ENCODE measurements at places on chromosomes 7 and 10.

GRCh38 chr7:35704261-35704660 is 9.3 kb upstream of the HERPUD2 start:
- DNase-seq, result no peak

- no peak for DNase-seq
Measured at GRCh38 chr10:117318909-117319308, 56.3 kb downstream of the PDZD8 start.

GRCh38 chr7:71480791-71481190 is 348.8 kb downstream of the GALNT17 start:
- DNase-seq, result no peak

DNA sequence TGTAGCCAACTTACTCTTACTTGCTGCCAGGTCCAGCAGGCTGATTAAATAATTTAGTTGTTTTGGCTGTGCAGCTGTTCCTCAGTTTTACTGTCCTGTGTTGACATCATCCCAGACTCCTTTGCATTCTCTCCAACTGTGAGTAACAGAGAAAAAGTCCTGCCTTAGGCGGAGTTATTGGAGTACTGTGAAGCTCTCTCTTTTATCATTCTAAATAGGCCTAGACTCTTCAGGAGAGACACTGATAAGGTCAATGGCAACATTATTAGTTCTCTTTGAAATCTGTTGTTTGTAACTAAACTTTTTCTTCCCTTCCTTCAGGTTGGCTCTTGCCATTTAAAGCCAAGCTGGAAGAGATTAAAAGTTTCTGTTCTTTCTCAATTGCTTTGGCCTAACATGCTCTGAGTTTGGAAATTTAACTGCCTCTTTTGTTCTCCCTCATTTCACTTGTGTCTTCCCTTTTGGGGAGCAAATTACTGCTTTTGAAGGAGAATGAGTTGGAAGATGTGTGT is 215.7 kb upstream of the CSTF2T start:
- no peak for DNase-seq

DNA sequence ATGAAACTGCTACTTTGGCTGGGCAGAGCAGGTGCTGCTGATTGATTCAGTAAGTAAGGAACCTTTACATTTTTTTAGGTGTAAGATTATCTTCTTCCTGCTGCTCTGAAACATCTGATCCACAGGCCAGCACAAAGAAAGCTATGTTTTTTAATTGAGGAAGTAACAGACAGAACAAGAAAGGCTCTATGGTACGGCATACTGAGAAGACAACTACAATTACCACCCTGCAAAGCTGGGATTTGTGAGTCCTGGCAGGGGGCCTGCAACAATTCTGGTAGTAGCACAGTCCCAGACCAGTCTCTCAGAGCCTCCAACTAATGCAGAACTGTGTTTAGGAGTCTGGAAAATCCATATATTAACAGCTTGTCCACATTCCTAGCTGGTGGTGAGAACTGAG is 103.0 kb upstream of the LRRTM3 start:
- DNase-seq, result no peak

GRCh38 chr10:49264177-49264677 is 34.7 kb upstream of the C10orf71 start:
- DNase-seq, result no peak

All from activated T-cell treated with anti-CD3 and anti-CD28 coated beads for 1 hour (primary cell).